ENCODE measurements at places on chromosomes 2 and 18.
A peak's percentile ranks its signal among the peaks of the same experiment; 100 is the strongest.

- peak; percentile 60 for DNase-seq
Observed at GRCh38 chr2:191217580-191217979, 27.6 kb upstream of the MYO1B start.

- no peak for DNase-seq
Observed at GRCh38 chr2:72605836-72606442, 219.9 kb downstream of the EXOC6B start.

GRCh38 chr2:14257801-14258507 lies 374.6 kb upstream of the LRATD1 start:
- DNase-seq, result no peak

GRCh38 chr2:4134551-4135550 lies 431.5 kb downstream of the DCDC2C start:
- DNase-seq, result no peak

GRCh38 chr2:586641-587076 lies 90.5 kb downstream of the TMEM18 start:
- no peak for DNase-seq

- DNase-seq, result no peak
Observed at GRCh38 chr18:47737956-47738355, 192.5 kb downstream of the SMAD2 start.

DNA sequence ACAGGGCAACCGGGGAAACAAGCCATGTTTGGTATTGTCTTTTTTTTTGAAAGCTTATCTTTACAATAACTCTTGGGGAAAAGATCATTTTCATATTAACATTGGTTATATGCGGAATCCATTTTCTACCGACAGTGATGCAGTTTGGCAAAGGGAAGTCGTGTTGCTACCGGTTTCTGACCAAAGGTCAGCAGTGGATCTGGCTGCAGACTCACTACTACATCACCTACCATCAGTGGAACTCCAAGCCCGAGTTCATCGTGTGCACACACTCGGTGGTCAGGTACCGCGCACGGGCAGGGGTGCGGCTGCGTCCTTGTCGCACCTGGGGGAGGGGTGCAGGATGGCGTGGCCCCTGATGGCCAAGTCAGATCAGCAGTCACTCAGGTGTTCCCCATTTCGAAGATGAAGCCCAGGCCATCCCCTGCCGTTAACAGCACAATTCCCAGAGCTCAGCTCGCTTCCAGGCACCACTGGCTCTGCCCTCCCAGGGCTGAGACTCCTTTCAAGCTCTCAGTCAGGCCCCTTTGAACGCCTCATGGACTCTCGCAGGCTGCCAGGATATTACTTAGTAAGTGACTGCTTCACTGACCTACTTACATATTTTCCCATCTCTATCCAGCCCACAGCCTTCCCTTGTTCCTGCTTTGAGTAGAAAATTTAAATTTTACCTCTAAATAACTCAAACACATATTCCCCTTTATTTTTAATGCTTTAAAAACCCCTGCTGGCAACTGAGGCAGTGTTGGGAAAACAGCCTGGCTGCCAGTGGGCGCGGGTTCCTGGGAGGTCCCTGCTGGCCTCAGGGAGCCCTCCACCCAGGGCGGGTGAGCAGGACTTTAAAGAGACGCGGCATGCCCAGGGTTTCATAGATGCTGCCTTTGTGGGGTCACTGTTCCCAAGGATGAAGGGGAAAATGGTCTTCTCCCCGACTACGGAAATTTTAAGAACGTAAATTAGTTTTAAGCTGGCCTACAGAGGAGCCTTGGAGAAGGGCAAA lies 33.6 kb upstream of the RPL31 start:
- no peak for DNase-seq

GRCh38 chr18:55508651-55509050 lies 79.3 kb downstream of the TCF4 start:
- DNase-seq, result no peak

DNA sequence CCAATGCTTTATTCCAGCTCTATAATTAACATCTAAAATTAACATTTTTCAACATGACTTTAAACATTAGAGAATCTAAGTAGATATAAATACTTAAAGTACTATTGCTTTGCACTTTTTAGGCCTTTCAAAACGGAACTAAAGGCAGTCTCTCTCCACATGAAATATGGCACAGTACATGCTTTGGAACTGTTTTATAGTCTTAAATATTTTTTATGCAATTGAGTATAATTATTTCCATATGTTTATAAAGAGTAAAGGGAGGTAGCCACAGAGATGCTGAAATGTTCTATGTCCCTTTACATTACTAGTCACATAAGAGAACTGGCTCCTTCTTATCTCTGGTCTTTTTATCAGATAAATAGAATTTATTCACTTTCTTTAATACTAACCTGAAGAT lies 674.0 kb downstream of the PLCL1 start:
- DNase-seq, result no peak

GRCh38 chr2:150806336-150806735 lies 318.9 kb upstream of the RND3 start:
- no peak for DNase-seq

GRCh38 chr2:16716024-16716423 lies 50.4 kb upstream of the CYRIA start:
- DNase-seq, result no peak

GRCh38 chr2:202608142-202608852 lies 26.5 kb upstream of the FAM117B start:
- no peak for DNase-seq

DNA sequence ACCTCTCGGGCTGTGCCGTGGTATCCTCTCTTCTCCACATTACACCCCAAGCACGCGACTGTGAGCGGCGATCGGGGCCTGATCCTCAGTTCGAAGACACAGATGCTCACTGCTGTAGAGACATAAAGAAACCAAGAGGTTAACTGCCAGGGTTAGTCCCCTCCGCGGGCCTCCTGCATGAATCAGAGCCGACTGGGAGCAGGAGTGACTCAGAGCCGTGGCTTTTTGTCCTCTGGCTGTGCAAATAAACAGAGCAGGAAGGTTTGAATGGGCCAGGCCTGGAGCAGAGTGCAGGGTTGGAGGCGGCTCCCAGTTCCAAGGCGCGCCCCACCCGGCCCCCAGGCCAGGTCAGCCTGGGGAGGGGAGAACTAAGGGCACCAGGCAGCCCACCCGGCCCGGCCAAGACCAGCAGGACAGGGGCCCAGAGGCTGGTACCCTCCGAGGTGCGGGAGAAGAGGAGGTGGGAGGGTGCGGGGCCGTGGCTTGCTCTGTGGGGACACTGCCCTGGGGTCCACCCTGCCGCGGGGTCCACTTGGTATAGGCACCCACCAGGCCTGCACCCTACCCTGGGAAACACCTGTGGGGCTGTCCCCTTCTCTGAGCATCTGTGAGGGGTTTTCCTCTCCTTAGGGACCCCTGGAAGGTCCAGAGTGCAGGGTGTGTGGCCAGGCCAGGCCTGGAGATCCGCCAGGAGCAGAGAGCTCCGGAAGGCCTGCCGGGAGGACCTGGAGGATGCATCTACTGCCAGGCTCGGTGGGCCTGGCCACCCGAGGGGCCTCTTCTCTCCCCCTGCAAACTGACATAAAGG lies 16.5 kb downstream of the TWIST2 start:
- peak; percentile 99 for DNase-seq

DNA sequence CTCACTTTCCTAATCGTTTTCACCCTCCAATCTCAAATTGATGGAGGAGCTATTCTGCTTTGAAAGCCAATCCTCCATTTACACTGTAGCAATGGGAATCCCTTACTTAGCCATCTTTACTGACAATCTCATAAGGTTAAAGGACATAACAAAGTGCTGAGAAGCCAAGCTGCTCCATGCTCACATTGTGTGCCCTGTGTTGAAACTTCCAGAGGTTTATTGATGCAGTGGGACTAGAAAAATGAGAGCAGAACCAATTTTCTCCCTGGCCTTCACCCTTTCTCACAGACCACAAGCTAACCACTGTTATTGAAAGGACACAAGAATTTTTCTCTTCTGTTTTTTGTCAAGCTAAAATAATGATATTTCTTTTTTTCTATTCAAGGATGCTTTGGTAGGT lies 63.8 kb downstream of the CSRNP3 start:
- DNase-seq, result no peak

- DNase-seq, result no peak
Observed at GRCh38 chr2:105038383-105039061, 653 bp downstream of the MRPS9 start.

- DNase-seq, result no peak
Observed at GRCh38 chr2:18123577-18123976, 245.1 kb downstream of the KCNS3 start.

GRCh38 chr2:144472911-144473310 lies 47.0 kb downstream of the ZEB2 start:
- DNase-seq, result no peak

- no peak for DNase-seq
Observed at GRCh38 chr18:35424356-35424755, 47.2 kb upstream of the ZNF396 start.

DNA sequence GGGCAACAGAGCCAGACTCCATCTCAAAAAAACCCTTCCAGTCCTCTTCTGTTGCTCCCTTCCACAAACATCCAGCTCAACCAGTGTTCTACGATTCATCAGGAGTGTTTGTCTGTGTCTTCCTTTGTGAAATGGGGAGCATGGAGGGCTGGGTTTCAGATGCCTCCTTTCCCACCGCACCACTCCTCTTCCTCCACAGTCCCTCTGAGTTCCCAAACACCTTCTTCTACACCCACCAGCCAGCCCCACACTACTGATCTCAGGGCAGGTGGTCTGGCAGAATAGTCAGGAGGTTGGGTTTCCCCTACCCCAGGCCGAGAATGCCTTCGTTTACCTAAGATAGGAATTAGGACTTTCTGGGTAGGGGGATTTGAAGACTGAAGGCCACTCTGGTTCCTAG lies 36.9 kb downstream of the NGEF start:
- no peak for DNase-seq

GRCh38 chr2:150174056-150174805 lies 313.2 kb downstream of the RND3 start:
- DNase-seq, result no peak

DNA sequence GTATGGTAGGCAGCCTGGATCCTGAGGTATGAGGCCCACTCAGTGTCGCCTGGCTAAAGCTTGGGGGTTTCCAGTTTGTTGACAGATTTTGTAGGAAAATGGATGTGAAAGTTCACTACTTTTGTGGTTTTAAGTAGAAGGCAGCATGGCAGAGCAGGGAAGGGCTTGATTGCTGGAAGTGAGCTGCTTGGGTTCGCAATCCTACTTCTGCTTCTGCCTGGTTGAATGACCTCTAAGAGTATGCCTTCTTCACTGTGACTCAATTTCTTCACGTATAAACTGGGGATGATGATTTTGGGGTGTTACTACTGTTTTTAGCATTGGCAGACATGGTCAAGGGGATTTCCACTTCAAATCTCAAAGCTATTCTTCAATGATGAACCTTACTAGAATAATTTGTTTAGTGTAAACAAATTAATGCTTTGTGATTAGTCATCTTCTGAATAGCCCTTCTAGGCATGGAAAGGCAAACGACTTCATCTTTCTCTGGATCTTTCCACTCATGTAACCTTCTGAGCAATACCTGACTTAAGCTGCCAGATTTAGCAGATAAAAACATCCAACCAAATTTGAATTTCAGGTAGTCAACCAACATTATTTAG lies 13.2 kb downstream of the BMP10 start:
- no peak for DNase-seq

DNA sequence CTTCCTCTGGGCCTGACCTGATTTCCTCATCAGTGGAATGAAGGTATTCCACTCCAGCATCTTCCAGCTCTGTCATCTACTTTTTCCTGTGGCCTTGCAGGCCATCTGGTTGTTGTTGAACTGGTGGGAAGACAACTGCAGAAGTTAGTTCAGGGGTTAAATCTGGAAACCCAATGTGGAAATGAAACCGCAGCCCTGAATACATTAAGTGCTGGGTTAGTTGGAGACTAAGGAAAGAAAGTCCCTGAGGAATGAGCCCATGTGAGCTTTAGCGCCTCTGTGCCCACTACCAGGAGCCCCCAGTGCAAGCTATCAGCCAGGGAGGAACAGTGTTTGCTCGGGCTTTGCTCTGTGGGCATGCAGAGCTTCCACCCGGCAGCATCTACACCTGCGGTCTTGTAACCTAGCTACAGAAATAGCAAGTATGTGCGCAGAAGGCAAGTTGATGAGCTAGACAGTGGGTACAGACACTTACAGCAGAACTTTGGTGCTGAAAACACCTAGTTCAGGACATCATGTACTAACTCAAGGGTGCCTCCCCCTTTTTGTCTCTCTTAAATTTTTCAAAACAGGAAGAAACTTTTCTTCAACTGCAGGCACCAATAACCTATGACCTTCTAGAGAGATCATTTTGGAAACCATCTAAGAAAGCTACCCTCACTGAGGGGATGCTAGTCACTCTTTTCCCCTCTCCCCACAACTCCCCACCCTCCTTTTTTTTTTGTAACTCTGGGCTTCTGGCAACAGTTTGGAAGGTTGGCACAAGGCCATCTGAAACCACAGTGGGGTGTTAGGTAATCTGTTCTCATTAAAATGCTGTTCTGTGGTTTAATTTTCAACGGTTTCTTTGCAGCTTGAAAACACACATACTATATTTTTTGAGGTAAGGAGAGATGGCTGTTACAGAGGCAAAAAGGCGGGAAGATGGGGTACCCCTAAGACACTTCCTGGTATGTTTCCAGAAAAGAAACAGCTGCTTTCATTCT lies 18.3 kb upstream of the CXCR4 start:
- no peak for DNase-seq

GRCh38 chr2:211373203-211373602 lies 816.8 kb downstream of the CPS1 start:
- DNase-seq, result no peak

- no peak for DNase-seq
Observed at GRCh38 chr18:77608807-77609206, 359.2 kb downstream of the GALR1 start.

DNA sequence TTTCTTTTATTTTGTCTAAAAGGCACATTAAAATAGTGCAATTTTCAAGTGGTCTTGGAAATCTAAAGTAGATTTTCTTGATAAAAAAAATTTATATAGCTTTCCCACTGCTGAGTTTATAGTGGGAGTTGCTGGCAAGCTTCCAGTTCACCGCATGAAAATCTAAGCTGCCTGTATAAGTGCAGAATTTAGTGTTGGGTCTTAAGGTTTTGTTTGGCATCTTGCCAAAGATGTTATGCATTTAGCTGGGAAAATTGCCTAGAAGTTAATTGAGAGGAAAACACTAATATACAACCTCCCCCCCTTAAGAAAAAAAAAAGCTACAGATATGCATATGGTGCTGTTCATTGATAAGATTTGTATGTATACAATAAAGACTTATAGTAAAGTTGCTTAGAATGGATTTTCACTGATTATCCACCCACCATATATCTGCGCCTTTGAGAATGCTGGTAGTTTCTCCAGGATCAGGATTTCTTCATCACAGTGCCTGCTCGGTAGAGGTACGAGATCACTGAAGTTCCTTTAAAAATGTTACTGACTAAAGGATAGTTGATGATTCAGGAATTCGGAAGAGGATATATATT lies 803.2 kb upstream of the POU3F3 start:
- DNase-seq, result no peak

DNA sequence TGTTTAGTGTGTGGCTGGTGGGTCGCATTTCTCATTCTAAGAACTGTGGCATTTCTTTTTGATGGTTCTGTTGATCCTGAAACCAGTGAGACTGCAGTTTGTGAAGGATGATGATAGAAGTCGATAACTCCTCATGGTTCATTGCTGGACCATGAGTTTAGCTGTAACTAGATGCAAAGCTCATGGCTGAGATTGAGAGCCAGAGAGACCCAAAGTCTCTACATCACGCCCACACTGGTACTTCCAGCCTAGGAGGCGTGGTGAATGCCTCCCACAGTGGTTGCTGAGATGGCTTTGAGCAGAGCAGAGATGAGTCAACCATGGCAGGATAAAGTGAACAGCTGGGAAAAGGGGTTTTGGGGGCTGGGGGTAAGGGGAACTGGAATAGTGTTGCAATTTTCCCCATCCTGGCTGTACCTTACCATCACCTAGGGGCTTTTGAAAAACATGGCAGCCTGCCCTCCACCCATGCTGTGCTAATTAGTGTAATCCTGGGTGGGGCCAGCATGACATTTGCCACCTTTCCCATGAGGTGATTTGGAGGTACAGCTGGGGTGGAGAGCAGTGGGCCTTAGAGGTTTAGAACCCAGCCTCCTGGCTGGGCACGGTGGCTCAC lies 24.1 kb downstream of the INPP4A start:
- no peak for DNase-seq

Measured in GM04504 (cell line).